Spinal cord (tissue), 10 donors: ENCODE measurements at places on chromosomes 7 and 10. TPM values are rescaled to one million over a fixed set of nuclear protein-coding genes. Genes with fewer than 3 reads are reported as not detected.

Gene ELOVL3
- 0.40 TPM for total RNA-seq

- DNase-seq: no peak
These were observed 175.3 kb upstream of the BET1 start for GRCh38 chr7:94179466-94179865.

GRCh38 chr7:5421714-5422395 is 1.8 kb downstream of the TNRC18 start:
- DNase-seq: no peak

GRCh38 chr7:47394751-47395252 is 187.1 kb downstream of the TNS3 start:
- no peak for DNase-seq

DNA sequence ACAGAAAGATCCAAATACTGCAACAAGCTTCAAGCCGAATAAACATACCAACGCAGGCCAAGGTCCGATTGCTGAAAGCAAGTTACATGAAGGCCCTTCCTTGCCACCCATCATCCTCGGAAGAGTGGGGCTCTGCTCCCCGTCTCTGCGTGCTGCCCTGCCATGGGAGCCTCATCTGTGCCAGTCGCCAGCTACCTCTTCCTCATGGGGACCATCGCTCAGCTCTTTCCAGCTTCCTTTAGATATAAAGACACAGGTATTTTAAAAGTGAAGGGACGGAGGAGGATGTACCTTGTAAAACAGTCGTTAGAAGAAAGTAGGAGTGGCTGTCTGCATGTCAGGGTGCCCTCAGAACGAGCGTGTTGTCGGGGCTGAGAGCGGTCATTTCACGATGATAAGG is 114.9 kb downstream of the INPP5A start:
- DNase-seq: no peak

DNA sequence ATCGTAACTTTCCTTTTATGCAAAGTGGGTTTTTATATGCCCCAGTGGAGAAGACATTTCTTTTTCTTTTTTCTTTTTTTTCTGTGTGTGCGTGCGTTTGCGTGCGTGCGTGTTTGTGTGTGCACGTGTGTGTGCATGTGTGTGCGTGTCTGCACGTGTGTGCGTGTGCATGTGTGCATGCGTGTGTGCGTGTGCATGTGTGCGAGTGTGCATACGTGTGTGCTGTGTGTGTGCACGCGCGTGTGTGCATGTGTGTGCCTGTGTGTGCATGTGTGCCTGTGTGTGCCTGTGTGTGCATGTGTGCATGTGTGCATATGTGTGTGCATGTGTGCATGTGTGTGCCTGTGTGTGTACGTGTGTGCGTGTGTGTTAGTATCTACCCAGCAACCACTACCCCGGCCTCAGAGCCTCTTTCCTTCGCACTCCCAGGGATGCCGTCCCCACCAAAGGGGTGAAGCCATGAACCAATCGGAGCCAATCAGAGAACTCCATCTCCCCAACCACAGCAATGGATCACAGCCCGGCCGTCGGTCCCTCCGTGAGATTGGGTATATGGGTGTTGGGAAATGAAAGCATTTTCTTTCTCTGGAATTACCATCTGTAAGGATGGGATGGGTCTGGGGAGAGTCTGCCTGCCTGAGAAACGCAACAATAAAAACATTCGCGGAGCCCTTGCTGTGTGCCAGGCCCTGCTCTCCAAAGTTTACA is 92.3 kb downstream of the ELFN1 start:
- DNase-seq: no peak
